ENCODE measurements at places on chromosomes 5 and 9. TPM values are rescaled to one million over a fixed set of nuclear protein-coding genes. Genes with fewer than 3 reads are reported as not detected.

DNA sequence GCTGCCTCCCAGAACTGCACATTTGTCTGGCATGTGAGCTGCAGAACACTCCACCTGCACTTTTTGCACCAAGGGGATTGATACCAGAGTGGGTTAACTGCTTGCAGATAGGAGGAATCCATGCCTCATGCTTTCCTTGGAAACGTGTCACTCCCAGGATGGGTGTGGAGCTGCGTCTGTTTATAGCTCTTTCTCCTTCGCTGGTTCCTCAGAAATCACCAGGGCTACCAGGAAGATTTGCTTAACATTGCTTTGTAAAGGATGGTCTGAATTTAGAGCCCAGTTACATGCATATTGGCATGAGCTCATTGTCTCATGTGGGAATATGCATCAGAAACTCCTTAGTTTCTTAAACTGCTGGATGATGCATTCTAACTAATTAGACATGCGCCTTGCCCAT is 234.6 kb downstream of the GADD45G start:
- DNase-seq: no peak

GRCh38 chr5:61348447-61348846 is 16.4 kb downstream of the ZSWIM6 start:
- DNase-seq: no peak

- DNase-seq: no peak
These were observed 132.4 kb downstream of the KCNIP1 start for GRCh38 chr5:170636206-170636605.

Gene GMCL2
- not detected for total RNA-seq

Gene SPRY4
- total RNA-seq: 1.4 TPM
